Muscle of leg (tissue), 16 donors: ENCODE measurements at places on chromosomes 12 and 14. TPM values are rescaled to one million over a fixed set of nuclear protein-coding genes. Genes with fewer than 3 reads are reported as not detected.

DNA sequence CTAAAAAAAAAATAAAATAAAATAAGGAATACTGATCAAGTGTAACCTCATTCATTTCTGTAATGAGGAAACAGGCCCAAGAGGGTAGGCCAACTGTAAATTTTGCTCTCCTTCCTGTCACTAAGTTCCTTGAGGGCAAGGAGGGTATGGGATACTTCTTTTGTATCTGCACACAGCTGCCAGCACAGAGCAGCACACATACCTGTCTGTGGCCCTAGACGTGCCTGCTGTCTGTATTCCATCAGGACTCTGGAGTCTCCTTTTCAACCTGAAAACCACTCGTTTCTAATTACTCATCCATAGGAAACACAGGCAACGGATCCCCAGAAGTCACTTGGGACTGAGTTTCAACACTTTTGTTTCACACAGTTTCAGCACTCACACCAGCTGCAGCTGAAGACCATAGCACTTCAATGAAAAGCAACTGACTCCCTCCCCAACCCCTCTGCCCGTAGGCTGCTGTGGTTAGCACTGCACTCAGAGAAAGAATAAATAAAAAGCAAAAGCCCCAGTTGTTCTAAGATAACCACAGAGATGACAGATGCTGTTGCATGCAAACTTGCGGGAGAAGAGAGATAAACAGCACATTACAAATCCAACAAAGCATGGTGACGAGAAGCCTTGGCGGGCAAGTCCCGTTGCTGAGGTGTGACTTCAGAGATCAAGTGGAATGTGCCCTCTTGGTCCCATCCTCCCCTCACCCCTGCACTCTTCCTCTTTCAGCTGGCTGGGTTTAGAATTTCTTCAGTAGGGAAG lies 24.9 kb downstream of the CRACR2A start:
- peaks cover 13% of the 10 kb centered on the region for H3K4me1 ChIP-seq
- no peak overlapping the region for H3K4me3 ChIP-seq
- no peaks in the 10 kb centered on the region for H3K36me3 ChIP-seq

PLEKHG7 gene
- 0.18 TPM for total RNA-seq

DNA sequence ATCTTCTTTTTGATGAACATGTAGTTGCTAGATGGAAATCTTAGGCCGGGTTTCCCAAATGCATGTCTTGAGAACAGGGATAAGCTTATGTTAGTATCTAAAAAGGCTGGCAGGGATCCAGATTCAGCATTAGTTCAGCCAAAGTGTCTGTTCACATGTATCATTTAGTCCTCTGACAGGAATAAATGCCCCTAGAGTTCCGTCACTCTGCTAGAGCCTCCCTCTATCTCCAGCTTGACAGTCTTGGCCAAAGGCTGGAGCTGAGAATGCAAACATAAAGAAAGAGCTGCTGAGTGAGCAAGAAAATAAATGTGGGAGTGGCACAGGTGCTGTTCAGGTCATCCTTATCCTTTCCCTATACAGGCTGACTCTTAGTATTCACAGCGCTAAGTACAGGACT lies 13.8 kb upstream of the NELL2 start:
- DNase-seq, result no peak
- no peaks in the 10 kb centered on the region for H3K36me3 ChIP-seq
- no peak overlapping the region for H3K4me3 ChIP-seq
- no peak overlapping the region for H3K27ac ChIP-seq
- H3K4me1 ChIP-seq, result no peaks in the 10 kb centered on the region

- no peaks in the 10 kb centered on the region for H3K36me3 ChIP-seq
- peak; percentile 43 for DNase-seq
- peak overlapping the region; percentile 51 for H3K4me3 ChIP-seq
- H3K27me3 ChIP-seq, result peaks cover 17% of the 10 kb centered on the region
- peaks cover 12% of the 10 kb centered on the region for H3K4me1 ChIP-seq
Measured at GRCh38 chr14:103846543-103847450, 578 bp downstream of the PPP1R13B start.

DIO2 gene
- total RNA-seq, result 0.80 TPM

RDH11 gene
- 43.3 TPM for total RNA-seq

SDSL gene
- total RNA-seq, result 0.53 TPM

HOXC10 gene
- total RNA-seq, result 7.6 TPM

DNA sequence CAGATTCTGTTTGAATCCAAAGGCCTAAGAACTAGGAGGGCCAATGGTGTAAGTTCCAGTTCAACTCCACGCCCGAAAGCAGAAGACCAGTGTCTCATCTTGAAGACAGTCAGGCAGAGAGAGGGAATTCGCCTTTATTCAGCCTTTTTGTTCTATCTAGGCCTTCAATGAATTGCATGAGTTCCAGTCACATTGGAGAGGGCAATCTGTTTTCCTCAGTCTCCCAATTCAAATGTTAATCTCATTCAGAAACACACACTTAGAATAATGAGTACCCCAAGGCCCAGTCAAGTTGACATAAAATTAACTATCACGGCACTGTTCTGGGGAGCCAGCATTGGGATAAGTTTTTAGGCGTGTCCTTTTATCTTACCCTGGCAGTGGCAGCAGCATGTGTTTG lies 65.8 kb downstream of the C14orf39 start:
- no peaks in the 10 kb centered on the region for H3K36me3 ChIP-seq
- no peak overlapping the region for H3K4me3 ChIP-seq
- no peaks in the 10 kb centered on the region for H3K4me1 ChIP-seq
- no peaks in the 10 kb centered on the region for H3K27me3 ChIP-seq

DNA sequence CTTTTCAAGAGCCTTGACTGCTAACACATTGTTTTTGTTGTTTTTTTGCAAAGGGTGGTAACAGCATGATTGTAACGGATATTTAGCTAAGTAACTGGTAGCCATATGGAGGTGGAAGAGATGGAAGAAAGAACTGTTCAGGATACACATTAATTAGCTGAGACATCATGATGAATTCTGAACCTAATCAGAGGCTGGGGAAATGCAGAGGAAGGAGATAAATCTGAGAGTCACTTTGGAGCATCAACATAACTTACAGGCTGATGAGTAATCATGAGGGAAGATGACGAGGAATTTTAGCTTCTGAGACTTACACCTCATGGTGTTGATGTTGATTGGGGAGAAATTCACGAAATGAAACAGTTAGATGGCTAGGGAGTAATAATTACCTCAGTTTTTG lies 62.3 kb downstream of the NIN start:
- no peak overlapping the region for H3K27ac ChIP-seq
- no peaks in the 10 kb centered on the region for H3K4me1 ChIP-seq
- peaks cover 52% of the 10 kb centered on the region for H3K36me3 ChIP-seq
- no peak for DNase-seq

GRCh38 chr12:4809013-4809448 lies 88.8 kb downstream of the GALNT8 start:
- H3K27me3 ChIP-seq, result peaks cover 35% of the 10 kb centered on the region
- H3K36me3 ChIP-seq, result peaks cover 5% of the 10 kb centered on the region
- no peak overlapping the region for H3K27ac ChIP-seq
- H3K4me3 ChIP-seq, result peak overlapping the region; percentile 67

DNA sequence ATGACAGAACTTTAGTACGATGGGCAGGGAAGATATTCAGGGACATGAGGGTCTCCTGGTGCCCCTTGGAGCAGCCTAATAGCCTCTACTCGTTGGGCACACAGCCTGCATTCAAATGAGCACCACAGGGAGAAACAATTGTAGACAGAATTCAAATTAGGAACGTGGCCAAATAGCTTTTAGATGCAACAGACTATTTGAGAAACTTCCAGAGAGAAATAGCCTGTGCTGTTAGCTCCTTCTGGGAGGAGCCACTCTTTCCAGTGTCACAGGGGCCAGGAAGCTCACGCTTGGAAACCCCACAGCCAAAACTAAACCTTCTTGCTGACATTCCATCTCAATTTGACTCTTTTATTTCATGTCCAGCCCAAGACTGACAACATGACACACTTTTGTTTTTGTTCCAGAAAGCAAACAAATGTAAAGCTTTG lies 114.5 kb downstream of the RPAP3 start:
- H3K4me3 ChIP-seq, result no peak overlapping the region
- H3K27ac ChIP-seq, result no peak overlapping the region
- peaks cover 7% of the 10 kb centered on the region for H3K4me1 ChIP-seq
- DNase-seq, result peak; percentile 38

RASSF9 gene
- total RNA-seq, result 2.3 TPM

DNA sequence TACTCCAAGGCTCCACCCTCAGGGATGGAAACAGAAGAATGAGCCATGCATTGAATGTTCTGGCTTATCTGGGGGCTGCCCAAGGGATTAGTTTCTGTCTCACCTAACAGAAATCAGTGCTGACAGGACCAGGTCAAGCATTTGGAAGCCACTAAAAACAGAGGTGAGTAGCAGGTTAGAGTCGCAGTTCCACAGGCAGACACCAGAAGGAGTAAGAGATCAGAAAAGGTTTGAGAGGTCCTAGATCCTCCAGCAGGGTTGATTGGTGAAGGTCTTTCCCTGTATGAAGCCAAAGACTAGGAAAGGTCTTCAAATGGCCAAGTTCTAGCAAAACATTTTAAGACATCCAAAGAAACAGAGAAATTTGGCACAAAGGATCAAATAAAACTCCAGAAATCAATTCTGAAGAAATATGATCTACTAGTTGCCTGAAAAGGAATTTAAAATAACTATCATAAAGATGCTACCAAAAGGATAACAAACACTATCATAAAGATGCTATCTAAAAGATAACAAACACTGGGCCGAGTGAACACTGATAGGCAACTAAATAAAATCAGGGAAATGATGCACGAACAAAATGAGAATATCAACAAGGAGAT lies 19.5 kb upstream of the TTC9 start:
- H3K36me3 ChIP-seq, result no peaks in the 10 kb centered on the region
- H3K4me3 ChIP-seq, result no peak overlapping the region
- H3K27me3 ChIP-seq, result no peaks in the 10 kb centered on the region
- H3K27ac ChIP-seq, result no peak overlapping the region

ART4 gene
- total RNA-seq, result 0.09 TPM

NPC2 gene
- 97.2 TPM for total RNA-seq

- H3K27ac ChIP-seq, result no peak overlapping the region
- no peaks in the 10 kb centered on the region for H3K36me3 ChIP-seq
- peaks cover 8% of the 10 kb centered on the region for H3K27me3 ChIP-seq
- DNase-seq, result no peak
Measured at GRCh38 chr12:128982933-128983332, 129.7 kb downstream of the GLT1D1 start.

- H3K27ac ChIP-seq, result no peak overlapping the region
- DNase-seq, result no peak
Measured at GRCh38 chr14:68322940-68323620, 469.8 kb downstream of the ZFP36L1 start.

- H3K4me1 ChIP-seq, result no peaks in the 10 kb centered on the region
- H3K36me3 ChIP-seq, result no peaks in the 10 kb centered on the region
- no peak overlapping the region for H3K4me3 ChIP-seq
- DNase-seq, result peak; percentile 12
- H3K27ac ChIP-seq, result no peak overlapping the region
Measured at GRCh38 chr12:110555577-110556406, 27.3 kb downstream of the PPTC7 start.

SMIM41 gene
- 0.13 TPM for total RNA-seq

GRCh38 chr14:53356361-53357150 lies 203.4 kb upstream of the DDHD1 start:
- H3K27ac ChIP-seq, result no peak overlapping the region
- no peaks in the 10 kb centered on the region for H3K27me3 ChIP-seq
- no peaks in the 10 kb centered on the region for H3K36me3 ChIP-seq
- DNase-seq, result no peak
- H3K4me1 ChIP-seq, result peaks cover 5% of the 10 kb centered on the region

- no peaks in the 10 kb centered on the region for H3K36me3 ChIP-seq
- no peaks in the 10 kb centered on the region for H3K4me1 ChIP-seq
- no peak overlapping the region for H3K27ac ChIP-seq
- no peak overlapping the region for H3K4me3 ChIP-seq
Measured at GRCh38 chr14:33602396-33602795, 348.5 kb downstream of the EGLN3 start.

CCDC177 gene
- total RNA-seq, result under 0.01 TPM

FOXJ2 gene
- 10.9 TPM for total RNA-seq

DNA sequence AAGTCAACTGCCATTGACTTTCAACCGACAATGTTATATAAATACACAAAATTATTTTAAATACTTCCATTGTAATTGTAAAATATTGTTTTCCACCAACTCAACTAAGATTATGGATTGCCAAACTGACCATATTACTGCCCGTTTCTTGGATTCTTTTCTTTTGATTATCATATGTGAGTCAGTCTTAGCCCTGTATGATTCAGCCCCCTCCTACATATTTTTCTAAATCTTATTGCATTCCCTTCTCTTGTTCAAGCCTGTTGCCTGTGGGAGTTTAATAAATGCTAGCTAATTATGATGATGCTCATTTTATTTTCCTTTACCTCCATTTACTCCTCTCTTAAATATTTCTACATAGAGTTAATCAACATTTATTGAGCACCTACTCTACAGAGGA lies 6.8 kb downstream of the RASSF9 start:
- H3K4me1 ChIP-seq, result no peaks in the 10 kb centered on the region
- no peaks in the 10 kb centered on the region for H3K27me3 ChIP-seq
- no peak overlapping the region for H3K4me3 ChIP-seq
- no peak for DNase-seq
- H3K27ac ChIP-seq, result no peak overlapping the region

GRCh38 chr12:107130830-107131611 lies 37.7 kb upstream of the CRY1 start:
- no peak overlapping the region for H3K4me3 ChIP-seq
- H3K27ac ChIP-seq, result no peak overlapping the region
- no peak for DNase-seq

- H3K36me3 ChIP-seq, result peaks cover 61% of the 10 kb centered on the region
- no peak for DNase-seq
- H3K27ac ChIP-seq, result no peak overlapping the region
- no peaks in the 10 kb centered on the region for H3K4me1 ChIP-seq
- H3K27me3 ChIP-seq, result no peaks in the 10 kb centered on the region
Measured at GRCh38 chr12:123468786-123469185, 10.8 kb downstream of the SNRNP35 start.

- no peaks in the 10 kb centered on the region for H3K27me3 ChIP-seq
- DNase-seq, result no peak
- no peak overlapping the region for H3K4me3 ChIP-seq
- no peaks in the 10 kb centered on the region for H3K36me3 ChIP-seq
- no peaks in the 10 kb centered on the region for H3K4me1 ChIP-seq
Measured at GRCh38 chr14:61335049-61335448, 13.7 kb downstream of the PRKCH start.

DNA sequence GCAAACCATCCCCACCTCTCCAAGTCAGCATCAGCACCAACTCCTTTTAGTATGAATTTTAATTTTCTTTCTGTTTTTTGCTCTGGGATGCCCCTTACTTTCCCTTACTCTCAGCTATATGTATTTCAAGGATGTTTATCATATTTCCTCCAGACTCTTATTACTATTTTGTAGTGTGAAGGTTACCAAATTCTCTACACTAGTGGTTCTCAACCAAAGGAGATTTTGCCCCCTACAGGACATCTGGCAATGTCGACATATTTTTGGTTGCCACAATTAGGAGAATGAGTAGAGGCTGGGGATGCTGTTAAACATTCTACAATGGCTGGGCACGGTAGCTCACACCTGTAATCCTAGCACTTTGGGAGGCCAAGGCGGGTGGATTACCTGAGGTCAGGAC lies 29.1 kb upstream of the SOS2 start:
- no peak overlapping the region for H3K27ac ChIP-seq
- H3K4me3 ChIP-seq, result no peak overlapping the region
- DNase-seq, result peak; percentile 32
- no peaks in the 10 kb centered on the region for H3K4me1 ChIP-seq
- no peaks in the 10 kb centered on the region for H3K27me3 ChIP-seq

GRCh38 chr14:71384007-71384845 lies 477.0 kb downstream of the PCNX1 start:
- no peaks in the 10 kb centered on the region for H3K36me3 ChIP-seq
- H3K4me3 ChIP-seq, result no peak overlapping the region
- no peaks in the 10 kb centered on the region for H3K27me3 ChIP-seq
- no peak for DNase-seq
- H3K4me1 ChIP-seq, result no peaks in the 10 kb centered on the region
